ENCODE measurements at places on chromosomes 13 and 19.

- no peak for DNase-seq
These were observed 1544.6 kb downstream of the OLFM4 start for GRCh38 chr13:54573186-54573585.

- peak; percentile 56 for DNase-seq
These were observed 1672.6 kb upstream of the PCDH20 start for GRCh38 chr13:63088226-63088625.

DNA sequence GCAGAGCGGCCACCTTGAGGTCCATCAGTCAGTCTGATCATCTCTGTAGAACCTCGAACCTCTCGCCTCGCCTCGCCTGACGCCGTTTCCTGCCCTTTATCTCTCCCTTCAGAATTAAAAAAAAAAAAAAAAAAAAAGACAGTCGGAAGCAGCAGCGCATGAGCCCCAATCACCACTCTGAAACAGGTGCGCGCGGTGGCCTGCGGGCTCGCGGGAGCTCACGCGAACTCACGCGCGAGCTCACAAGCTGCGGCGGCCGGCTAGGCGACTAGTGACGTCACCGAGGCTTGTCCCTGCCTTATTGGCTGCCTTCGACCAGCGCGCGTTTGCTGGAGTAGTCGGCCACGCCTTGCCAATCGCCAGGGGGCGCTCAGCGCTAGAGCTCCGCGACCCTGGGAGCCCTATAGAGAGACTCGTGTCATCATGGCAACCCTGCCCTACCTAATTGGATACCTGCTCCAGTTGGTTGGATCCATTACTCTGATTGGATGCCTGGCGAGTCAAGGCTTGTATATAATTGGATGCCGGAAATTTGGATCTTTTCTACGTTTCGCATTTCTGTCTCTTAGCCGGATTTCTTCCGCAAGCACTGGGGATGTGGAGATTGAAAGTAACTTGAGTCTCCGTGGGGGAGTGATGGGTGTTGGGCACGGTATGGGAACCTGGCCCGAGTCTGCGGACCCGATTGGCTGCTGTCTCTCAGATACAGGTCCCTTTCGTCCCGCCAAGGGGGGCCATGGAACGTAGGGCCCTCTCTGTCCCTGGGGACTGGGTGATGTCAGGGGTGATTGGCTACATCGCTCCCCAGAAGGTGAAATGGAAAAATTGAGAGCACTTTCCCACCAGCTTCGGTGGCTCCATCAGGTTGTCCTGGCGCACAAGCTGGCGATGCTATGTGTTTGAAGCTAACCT is 31.6 kb downstream of the SYT3 start:
- DNase-seq, result peak; percentile 85

GRCh38 chr19:38583985-38584305 is 33.8 kb downstream of the MAP4K1 start:
- no peak for DNase-seq

DNA sequence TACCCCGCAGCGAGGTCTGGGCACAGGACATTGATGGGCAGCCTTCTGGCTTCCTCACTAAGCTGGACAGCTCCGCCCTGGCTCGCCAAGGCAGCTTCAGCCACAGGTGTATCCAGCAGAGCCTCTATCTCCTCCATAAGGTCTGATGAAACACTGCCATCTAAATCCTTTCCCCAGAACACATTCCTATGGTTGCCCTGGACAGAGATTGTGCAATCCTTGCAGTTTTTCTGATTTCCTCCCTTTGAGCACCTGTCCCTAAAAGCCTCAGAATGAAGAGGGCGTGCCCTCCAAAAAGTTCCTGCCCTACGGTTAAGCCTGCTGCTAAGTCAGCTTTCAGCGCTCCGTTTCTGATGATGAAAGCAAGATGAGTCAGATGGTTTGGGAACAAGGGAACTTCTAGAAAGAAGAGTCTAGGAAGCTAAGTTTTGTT is 21.0 kb downstream of the CLEC4M start:
- DNase-seq, result peak; percentile 64

GRCh38 chr19:51607920-51608562 is 22.2 kb downstream of the SIGLEC5 start:
- peak; percentile 74 for DNase-seq

DNA sequence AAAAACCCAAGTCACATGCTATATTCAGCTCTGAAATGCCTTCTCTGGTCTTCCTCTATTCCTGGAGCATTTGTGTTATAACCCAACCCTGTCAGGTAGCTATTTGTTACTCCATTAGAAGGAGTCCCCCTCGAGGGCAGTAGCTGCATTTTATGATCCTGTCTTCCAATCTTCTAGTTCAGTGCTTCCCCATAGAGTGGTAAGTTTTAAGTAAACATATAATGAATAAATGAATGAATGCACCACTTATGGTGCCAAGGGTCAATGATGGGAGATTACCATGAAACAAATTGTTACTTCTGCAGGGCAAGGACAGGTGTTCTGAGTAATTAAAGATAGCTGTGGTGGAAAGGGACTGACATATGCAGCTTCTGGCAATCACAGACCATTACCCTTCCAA is 4.0 kb downstream of the RASL11A start:
- no peak for DNase-seq

DNA sequence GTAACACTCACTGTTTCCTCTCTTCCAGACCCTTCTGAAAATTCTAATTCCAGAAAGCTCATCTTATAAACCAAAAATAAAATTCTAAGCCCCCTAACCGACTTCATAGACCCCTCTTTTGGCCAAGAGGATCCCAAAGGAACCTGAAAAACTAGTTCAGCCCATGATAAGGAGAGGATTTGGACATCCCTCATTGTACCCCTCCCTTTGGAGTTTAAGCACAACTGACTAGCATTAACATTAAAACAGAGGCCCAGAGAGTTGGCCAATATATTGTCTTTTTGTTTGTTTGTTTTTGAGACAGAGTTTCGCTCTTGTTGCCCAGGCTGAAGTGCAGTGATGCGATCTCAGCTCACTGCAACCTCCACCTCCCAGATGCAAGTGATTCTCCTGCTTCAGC is 34.2 kb upstream of the MUC16 start:
- DNase-seq, result no peak

DNA sequence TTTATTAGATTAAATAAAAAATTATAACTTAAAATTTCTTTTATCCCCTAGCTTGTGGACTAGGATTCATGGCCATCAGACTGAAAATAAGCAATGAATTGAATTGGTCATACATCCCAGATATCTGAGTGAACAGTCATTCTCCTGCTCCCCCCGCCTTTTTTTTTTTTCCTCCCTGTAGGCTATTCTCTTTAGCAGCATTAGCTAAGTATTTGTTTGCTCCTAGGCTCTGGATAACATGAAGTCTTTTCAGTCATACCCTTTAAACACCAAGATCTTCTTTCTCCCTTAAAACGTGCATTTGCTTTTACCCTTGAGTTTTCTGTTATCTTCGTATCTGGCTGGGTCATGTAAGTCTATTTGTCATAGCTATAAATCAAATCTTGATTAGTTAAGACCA is 866.7 kb upstream of the SPRY2 start:
- DNase-seq, result peak; percentile 2

GRCh38 chr13:31781064-31781463 is 41.7 kb downstream of the RXFP2 start:
- peak; percentile 47 for DNase-seq

- peak; percentile 91 for DNase-seq
These were observed 8.0 kb downstream of the RGCC start for GRCh38 chr13:41465241-41465847.

DNA sequence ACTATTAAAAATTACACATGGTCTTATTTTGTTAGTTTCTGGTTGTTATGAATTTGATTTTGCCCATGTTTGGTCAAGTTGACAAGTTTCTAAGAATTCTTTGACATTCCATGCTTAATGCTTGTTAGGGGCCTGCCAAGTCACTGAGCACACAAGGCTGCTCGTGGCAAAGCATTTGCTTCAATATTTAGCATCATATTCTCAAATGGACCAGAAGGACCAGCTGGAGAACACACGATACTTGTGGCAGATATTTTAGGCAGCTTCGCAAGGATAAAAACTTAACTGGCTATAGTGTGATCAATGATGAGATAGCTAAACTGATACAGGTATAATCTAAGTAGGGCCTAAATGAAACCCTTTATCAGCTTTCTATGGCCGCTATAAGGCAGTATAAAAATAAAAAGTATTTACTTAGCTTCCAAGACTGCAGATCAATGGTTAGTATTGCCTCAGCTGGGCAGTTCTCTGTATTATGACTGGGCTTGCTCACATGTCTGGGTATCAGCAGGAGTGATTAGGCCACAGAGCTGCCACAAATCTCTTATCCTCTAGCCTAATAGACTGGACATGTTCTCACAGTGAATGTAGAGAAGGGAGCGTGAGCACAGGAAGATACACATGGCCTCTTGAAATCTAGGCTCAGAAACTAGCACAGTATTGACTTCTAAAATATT is 155.9 kb upstream of the SPRY2 start:
- DNase-seq, result no peak

- DNase-seq, result no peak
These were observed 9.1 kb upstream of the SPACA7 start for GRCh38 chr13:112366907-112367646.

DNA sequence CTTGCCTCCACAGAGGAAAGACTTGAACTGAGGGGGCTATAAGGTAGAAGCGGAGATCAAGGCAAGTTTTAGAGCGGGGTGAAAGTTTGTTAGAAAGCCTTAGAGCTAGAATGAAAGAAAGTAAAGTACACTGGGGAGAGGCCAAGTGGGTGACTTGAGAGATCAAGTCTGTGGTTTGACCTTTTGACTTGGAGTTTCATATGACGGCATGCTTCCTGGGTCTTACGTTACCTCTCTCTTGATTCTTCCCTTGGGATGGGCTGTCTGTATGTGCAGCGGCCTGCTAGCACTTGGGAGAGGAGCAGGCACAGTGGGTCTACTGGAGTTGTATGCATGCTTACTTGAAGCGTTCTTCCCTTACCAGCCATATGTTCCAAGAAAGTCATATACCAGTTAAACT is 1768.5 kb downstream of the PCDH9 start:
- peak; percentile 59 for DNase-seq

DNA sequence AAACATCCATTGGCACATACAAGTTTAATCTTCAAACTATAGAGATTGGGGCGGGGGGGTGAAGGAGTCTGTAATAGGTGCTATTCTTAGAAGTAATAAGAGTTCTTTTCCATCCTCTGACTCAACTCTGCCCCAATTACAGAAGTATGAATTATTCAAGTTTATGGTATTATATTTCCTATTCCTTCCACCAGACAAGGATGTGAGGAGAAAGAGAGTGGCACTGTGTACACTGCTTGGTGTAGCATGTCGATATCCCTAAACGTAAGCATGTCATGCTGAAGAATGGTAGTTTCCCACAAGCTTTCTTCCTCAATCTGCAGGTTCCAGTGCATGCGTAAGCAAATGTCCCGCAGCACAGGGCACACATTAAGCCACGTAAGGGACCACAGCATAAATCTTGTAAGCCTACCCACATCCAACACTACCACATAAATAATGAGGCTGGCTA is 14.1 kb downstream of the BRD4 start:
- no peak for DNase-seq

- no peak for DNase-seq
These were observed 1098.5 kb downstream of the EFNB2 start for GRCh38 chr13:105436943-105437342.

GRCh38 chr19:49019242-49019932 is 2.5 kb upstream of the LHB start:
- DNase-seq, result peak; percentile 31

- DNase-seq, result peak; percentile 41
These were observed 504.8 kb downstream of the SLITRK1 start for GRCh38 chr13:83377491-83377890.

GRCh38 chr19:21789466-21790085 is 22.2 kb upstream of the ZNF100 start:
- DNase-seq, result no peak

DNA sequence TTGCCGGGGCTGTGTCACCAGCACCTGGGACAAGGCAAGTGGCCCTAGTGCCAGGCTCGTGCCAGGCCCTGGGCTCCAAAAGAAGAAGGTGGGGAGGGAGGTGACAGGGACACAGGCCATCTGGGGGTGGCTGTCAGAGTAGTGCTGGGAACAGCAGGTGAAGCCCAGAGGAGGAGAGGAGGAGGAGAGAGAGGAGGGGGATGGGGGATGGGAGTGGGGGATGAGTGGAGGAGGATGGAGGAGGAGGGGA is 18.7 kb downstream of the LSM4 start:
- DNase-seq, result no peak

DNA sequence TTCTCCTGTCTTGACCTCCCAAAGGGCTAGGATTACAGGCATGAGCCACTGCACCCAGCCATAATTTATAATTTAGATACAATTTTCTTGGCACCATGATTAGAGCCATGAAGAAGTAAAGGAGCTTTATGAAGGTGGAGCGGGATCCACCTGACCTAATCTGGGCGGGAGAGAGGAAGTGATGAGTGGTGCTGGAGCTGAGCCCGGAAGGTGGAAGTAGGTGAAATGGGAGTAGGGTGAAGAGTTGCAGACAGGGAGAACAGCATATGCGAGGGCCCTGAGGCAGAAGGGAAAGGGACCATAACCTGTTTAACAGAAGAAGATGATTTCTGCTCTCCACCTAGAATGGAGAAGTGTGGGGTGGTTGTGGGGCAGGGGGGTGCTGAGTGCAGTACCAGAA is 4.2 kb downstream of the BLOC1S3 start:
- no peak for DNase-seq

- DNase-seq, result no peak
These were observed 601.0 kb downstream of the FGF9 start for GRCh38 chr13:22271903-22272302.

DNA sequence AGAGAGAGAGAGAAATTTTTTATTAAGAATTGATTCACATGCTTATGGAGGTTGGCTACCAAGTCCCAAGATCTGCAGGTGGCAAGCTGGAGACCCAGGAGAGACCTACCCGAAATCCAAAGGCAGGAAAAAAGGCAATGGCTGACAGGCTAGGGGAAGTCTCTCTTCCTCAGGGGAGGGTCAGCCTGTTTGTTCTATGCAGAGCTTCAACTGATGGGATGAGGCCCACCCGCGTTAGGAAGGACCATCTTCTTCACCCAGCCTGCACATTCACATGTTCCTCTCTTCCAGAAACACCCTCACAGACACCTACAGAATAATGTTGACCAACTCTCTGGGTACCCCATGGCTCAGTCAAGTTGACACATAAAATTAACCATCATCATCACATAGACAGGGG is 65.3 kb upstream of the SERP2 start:
- DNase-seq, result no peak

GRCh38 chr13:106098778-106099177 is 436.7 kb downstream of the EFNB2 start:
- DNase-seq, result no peak

- peak; percentile 39 for DNase-seq
These were observed at the start of gene HIF3A for GRCh38 chr19:46296722-46297461. Gene HIF3A (plus strand): TSS chr19:46297042. CDS start chr19:46297077, 35 bp downstream.

- no peak for DNase-seq
These were observed 12.3 kb downstream of the TMEM150B start for GRCh38 chr19:55312621-55313512.

GRCh38 chr19:44808463-44809371 is at the start of gene BCAM:
Gene BCAM (plus strand): TSS chr19:44809103. CDS start chr19:44809125, 22 bp downstream.
- peak; percentile 50 for DNase-seq
